ENCODE measurements at places on chromosomes 2 and 18.
A peak's percentile ranks its signal among the peaks of the same experiment; 100 is the strongest.

GRCh38 chr2:127197475-127198385, 22.4 kb downstream of the CYP27C1 start:
- DNase-seq, result no peak

- no peak for DNase-seq
Measured at GRCh38 chr2:236872981-236873380, 212.7 kb upstream of the COPS8 start.

GRCh38 chr2:231360401-231360800, 35.1 kb upstream of the B3GNT7 start:
- DNase-seq, result no peak

DNA sequence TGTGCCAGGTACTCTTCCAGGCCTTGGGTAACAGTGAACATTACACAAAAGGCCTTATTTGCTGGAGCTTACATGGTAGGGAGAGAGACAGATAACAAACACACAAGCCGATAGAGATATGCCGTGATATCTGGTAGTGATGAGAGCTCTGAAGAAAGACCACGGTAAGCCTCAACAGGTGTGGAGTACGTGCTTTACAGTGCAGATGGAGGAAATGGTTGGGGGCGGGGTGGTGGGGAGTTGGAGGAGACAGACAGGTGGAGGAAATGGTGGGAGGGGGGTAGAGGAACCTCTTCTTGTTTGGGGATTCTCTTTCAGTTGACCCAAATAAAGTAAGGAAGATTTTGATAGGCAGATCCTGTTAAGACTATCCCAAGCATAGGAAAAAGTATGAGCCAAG, 141.1 kb upstream of the ALPP start:
- no peak for DNase-seq

GRCh38 chr2:66574701-66575624, 140.0 kb downstream of the MEIS1 start:
- DNase-seq, result peak; percentile 72

GRCh38 chr2:157229572-157229971, 27.9 kb upstream of the GALNT5 start:
- DNase-seq, result peak; percentile 85

GRCh38 chr2:205739620-205740019, 57.3 kb downstream of the NRP2 start:
- no peak for DNase-seq

- no peak for DNase-seq
Measured at GRCh38 chr18:2522112-2522511, 49.2 kb downstream of the METTL4 start.

DNA sequence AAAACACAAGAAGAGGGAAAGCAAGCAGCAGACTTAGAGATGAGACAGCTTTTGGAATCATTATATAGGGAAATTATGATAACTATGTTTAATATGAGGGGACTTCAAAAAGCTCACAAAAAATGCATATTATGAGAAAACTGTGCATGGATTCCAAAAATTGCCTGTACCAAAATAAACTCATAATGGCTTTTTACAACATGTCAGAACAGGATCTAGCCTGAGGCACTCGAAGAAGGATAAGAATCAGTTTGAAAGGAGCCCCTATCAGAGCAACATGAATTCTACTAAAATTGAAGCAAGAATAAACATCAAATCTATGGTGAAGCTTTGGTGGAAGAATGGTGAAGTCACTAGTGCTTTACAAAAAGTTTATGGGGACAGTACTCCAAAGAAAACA, 187.4 kb downstream of the RDH14 start:
- no peak for DNase-seq

- no peak for DNase-seq
Measured at GRCh38 chr2:184875911-184876310, 277.6 kb downstream of the ZNF804A start.

- peak; percentile 64 for DNase-seq
Measured at GRCh38 chr18:56168049-56168781, 470.2 kb downstream of the TXNL1 start.

- no peak for DNase-seq
Measured at GRCh38 chr2:19232312-19232711, 126.1 kb downstream of the OSR1 start.

- DNase-seq, result no peak
Measured at GRCh38 chr2:160408173-160408958, 85.2 kb downstream of the RBMS1 start.

DNA sequence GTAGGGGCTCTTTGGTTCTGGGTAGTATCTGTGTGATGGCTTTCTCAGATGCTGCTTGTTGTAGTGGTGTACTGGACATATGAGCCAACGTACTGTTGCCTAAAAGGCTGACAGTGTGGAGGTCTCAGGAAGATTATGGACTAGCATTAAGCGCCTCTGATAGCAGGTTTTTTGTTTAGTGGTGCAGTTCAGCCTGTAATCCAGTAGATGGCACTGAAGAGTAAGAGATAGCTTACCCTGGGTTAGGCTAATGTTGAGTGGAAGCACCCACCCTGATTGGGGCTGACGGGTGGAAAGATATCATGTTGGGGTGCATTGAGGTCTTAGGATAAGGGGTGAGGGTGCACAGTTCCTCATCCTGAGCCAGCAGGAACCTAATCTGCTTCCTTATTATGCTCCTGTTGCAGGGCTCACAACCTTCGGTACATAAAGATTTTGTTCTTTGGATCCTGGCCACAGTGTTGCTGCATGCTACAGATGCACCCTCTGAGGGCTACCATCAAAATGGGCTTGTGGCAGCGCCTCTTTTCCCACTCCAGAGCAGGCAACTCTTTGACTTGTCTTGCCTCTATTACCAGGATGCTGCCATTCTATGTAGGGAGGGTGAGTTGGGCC, 79.6 kb downstream of the MSTN start:
- DNase-seq, result no peak

DNA sequence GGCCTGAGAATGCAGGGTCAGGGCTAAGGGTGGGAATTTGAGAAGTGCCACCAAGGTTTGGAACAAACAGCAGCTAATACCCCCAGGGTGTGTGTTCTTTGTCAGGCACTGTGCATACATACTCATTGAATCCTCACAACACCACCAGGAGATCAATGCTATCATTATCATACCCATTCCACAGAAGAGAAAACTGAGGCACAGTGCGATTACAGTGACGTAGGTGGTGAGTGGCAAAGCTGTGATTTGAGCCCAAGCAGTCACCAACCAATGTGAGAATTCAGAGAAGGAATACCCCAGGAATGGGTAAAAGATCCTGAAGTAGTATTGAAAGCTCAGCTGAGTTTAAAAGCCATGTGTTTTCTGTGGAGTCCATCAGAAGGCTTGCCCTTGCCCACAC, 281.6 kb upstream of the MGAT5 start:
- DNase-seq, result no peak

All from stromal cell of bone marrow (primary cell).